ENCODE measurements at places on chromosomes 2 and 18. TPM values are rescaled to one million over a fixed set of nuclear protein-coding genes. Genes with fewer than 3 reads are reported as not detected.

SMAD2 gene
- 90.4 TPM for total RNA-seq

OTOS gene
- not detected for total RNA-seq

ANKRD36 gene
- 9.5 TPM for total RNA-seq

THUMPD2 gene
- total RNA-seq, result 12.0 TPM

SIX3 gene
- total RNA-seq, result not detected

ANKRD30B gene
- 1.6 TPM for total RNA-seq

SERPINB3 gene
- not detected for total RNA-seq

DPP4 gene
- total RNA-seq, result 19.6 TPM

FOXI3 gene
- not detected for total RNA-seq

AQP4 gene
- not detected for total RNA-seq

SKA1 gene
- total RNA-seq, result 0.10 TPM

TSPYL6 gene
- not detected for total RNA-seq

GALNT5 gene
- 25.6 TPM for total RNA-seq

DLX2 gene
- 0.47 TPM for total RNA-seq

GRCh38 chr2:203327582-203327900 is 653 bp upstream of the ABI2 start:
- no peak for DNase-seq

DNA sequence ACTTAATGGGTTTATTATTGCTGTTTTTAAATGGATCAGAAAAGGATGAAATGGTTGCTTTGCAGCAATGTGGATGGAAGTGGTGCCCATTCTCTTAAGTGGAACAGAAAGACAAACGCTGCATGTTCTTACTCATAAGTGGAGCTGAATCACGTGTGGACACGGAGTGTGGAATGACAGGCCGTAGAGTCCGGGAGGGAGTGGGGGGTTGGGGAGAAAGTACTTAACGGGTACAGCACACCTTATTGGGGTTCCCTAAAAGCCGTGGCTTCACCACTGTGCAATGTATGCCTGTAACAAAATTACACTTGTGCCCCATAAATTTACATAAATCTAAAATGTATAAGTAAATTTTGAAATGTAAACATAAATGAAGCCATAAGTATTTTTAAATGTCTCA is 64.0 kb upstream of the CTDP1 start:
- no peak for DNase-seq

DNA sequence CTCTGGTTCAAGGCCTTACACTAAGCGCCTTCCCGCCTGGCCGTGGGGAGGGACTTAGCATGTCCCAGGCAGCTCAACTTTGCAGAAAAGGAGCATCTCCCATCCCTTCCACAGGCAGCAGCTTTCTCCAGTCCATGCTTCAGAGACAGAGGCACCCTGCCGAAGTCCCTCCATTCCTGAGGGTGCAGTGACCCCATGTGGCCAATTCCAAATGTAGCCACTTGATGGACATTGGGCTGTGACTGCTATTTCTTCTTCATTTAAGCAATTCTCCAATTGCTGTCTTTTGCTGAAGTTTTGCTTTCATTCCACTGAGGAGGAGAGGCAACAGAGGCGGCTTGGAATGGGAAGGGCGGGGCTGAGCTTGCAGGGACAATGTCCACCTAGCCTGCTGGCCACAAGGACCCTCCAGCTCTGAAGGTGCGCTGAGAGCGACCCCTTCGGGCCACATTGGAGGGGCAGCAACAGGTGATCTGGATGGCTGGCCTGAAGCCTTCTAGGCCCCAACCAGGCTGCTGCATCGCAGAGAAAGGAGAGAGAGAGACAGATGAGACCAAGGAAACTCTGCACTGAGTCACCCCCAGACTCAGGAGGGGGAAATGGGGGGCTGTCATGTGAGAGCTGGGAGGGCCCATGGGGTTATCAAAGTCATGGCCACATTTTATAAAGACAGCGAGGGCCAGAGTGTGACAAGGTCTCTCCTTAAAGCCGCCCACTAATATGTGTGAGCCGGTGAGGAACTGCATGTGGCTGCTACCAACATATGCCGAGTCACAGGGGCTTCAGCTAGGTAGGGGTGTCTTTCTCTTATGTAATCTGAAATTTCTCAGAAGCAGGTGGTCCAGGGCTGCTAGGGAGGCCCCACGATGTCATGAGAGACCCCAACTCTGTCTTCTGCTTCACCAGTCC is 61.3 kb downstream of the LONRF2 start:
- DNase-seq, result peak; percentile 40

DNA sequence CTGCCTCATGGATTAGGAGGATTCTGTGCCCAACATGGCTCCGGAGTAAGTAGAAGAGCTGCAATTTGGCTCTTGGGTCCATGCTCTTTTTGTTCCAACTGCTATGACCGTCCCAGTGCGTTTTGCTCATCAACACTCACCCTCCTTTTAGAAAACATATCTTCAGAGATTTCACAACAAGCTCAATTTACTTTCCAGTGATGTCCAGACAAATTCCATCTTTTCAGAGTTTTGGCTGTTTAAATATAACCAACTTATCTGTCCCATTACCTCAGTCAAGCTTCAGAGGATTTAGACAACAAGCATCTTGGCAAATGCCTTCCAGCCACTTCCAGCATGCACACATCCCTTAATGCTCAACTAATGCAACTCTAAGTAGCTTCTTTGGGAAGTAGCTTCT is 6.9 kb upstream of the SLC14A2 start:
- no peak for DNase-seq

DNA sequence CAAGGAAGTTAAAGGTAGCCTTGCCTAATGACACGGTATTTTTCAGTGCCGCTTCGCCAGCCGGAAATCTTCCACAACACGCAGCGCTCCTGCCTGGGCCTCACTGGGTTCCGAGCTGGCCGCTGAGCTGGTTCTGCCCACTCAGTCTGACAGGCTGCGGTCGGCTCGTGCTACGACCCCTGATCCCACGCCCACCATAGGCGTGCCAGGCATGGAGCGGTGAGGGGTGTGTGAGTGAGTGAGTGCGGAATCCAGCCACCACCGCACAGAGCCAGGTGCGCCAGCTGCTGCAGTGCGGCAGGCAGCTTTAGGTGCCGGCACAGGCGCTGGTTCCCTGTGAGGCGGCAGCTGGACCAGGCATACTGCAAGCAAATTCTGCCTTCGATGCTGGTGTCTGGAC is 407.9 kb downstream of the DCC start:
- no peak for DNase-seq

GRCh38 chr2:220999356-220999755 is 572.7 kb downstream of the EPHA4 start:
- DNase-seq, result no peak

- DNase-seq, result no peak
Observed at GRCh38 chr18:63105636-63106316, 213.8 kb downstream of the BCL2 start.

- no peak for DNase-seq
Observed at GRCh38 chr18:54323970-54324369, 33.7 kb downstream of the STARD6 start.

- DNase-seq, result no peak
Observed at GRCh38 chr2:48750128-48750739, 5.3 kb downstream of the LHCGR start.

DNA sequence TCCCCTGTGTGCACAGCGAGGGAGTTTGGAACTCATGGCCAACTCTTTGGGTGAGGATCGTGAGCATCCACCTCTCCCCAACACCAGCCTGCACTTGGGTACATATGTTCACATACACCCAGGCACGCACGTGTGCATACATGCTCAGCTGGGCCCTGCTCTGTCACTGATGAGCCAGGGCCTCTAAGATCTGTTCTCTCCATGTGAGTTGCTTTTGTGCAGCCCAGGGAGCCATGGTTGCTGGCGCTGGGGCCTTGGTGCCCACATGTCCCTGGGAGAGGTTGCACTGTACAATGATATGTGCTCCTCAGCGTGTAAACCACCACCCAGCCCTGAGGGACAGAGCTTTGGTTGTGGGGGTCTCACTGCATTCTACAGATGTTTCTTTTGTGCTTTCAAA is 44.1 kb downstream of the KLHL29 start:
- DNase-seq, result no peak

DNA sequence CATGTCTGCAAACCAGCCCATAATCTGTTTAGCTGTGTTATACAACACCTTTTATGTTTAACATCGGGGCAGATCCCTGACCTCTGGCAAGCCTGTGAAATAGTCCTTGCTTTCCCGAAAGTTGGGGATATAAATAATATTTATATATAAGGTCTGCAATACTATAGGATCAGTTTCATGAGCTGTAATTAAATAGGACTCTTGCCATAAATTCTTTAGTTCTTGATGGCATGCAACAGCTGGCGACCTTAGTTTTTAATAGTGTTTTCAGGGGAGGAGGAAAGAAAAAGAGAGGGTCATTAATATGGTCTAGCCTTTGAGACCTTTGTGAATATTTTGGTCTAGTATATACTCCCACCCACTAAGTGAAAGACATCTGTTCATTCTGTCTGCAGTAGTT is 166.5 kb downstream of the MTX2 start:
- DNase-seq, result peak; percentile 19

DNA sequence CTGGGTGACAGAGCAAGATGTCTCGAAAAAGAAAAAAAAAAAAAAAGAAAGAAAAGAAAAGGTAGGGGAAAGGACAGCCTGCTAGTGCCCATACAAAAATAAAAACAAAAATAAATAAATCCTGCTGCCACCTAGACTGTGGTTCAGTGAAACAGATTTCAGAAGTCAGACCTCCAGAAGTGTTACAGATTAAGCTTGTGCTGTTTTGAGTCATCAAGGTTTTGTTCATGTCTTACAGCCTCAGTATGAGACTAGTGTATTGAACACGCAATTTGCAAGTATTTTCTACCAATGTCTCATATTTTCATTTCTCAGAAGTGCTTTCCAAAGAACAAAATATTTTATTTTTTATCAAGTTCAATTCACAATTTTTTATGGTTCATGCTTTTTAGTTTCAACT is 720.4 kb upstream of the GYPC start:
- DNase-seq, result no peak

DNA sequence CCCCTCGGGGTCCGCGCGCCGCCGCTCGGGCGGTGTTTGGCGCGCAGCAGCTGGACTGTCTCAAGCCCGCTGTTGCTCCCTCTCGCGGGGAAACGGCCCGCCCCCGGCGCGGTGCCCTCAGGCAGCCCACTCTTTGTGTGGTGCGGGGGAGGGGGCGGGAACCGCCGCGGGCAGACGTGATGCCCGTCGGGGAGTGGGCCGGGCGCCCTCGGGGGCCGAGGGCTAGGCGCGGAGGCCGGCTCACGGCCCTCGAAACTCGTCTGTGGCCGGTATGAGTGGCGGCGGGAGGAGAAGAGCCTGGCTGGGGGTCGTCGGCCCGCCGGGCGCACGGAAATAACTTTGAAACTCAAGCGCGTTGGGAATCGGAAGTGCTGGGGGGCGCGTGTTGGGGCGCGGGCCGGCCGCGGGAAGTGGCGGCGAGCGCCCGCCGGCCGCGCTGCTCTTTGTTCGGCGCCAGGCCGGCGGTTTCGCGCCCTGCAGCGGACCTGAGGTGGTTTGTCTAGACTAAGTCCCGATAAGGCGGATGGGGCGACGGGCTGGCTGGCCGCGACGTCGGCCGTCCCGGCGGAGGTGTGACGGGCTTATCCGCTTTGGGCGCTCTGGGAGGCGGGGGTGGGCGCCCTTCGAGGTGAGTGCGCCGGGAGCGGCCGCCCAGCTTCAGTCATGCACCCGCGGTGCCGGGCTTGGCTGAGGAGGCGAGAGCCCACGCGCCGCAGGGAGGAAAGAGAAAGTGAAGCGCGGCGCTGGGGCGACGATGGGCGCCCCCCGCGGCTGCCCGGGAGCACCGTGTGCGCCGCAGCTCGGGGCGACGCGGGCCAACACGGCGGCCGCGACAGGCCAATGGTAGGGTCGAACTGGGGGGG is 679 bp downstream of the PTMA start:
- peak; percentile 66 for DNase-seq

DNA sequence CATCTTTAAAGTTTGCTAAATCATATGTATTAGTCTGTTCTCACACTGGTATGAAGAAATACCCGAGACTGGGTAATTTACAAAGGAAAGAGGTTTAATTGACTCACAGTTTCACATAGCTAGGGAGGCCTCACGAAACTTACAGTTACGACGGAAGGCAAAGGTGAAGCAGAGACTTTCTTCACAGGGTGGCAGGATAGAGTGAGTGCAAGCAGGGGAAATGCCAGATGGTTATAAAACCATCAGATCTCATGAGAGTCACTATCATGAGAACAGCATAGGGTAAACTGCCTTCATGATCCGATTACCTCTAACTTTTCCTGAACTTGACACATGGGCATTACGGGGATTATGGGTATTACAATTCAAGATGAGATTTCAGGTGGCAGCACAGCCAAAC is 1075.2 kb upstream of the NRXN1 start:
- DNase-seq, result no peak

GRCh38 chr18:61893309-61893970 is 633 bp upstream of the RNF152 start:
- peak; percentile 28 for DNase-seq

- DNase-seq, result no peak
Observed at GRCh38 chr2:39855856-39856255, 76.8 kb upstream of the THUMPD2 start.

DNA sequence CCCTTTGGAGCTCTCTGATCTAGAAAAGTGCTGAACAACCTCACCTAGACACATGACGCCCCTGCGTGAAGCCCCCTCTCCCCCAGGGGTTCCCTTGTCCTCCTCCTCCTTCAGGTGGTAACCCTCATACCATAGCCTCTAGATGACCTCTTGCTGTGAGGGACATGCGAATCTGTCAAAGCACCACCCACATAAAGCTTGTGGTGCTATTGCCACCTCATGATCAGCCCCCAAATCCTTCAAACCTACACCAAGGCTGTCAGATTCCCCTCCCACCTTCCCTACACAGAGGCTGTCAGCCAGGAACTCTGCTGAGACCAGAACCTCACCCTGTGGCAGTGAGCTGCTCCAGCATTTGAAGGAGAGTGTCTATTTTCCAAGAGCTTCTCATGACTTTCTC is 43.1 kb upstream of the TEX51 start:
- no peak for DNase-seq

GRCh38 chr2:135951041-135951583 is 34.3 kb downstream of the DARS1 start:
- no peak for DNase-seq

DNA sequence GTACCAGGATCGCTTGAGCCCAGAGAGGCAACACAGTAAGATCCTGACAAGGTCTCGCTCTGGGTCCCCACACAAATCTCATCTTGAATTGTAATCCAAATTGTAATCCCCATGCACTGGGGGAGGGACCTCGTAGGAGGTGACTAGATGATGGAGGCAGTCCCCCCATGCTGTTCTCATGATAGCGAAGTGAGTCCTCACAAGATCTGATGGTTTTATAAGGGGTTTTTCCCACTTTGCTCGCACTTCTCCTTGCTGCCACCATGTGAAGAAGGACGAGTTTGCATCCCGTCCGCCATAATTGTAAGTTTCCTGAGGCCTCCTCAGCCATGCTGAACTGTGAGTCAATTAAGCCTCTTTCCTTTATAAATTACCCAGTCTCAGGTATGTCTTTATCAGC is 46.0 kb upstream of the SERTAD2 start:
- no peak for DNase-seq

GRCh38 chr2:240687045-240687740 is 4.5 kb upstream of the AQP12A start:
- DNase-seq, result no peak

- DNase-seq, result no peak
Observed at GRCh38 chr2:168594778-168595177, 138.7 kb downstream of the CERS6 start.

GRCh38 chr2:192718340-192718739 is 523.6 kb upstream of the TMEFF2 start:
- DNase-seq, result no peak

- no peak for DNase-seq
Observed at GRCh38 chr2:48279344-48280090, 250.4 kb upstream of the STON1 start.

Measured in myocyte (in vitro differentiated cells).